ENCODE measurements at places on chromosomes 6 and 20. TPM values are rescaled to one million over a fixed set of nuclear protein-coding genes. Genes with fewer than 3 reads are reported as not detected.

AFDN gene
- total RNA-seq = 21.0 TPM

SLC29A1 gene
- total RNA-seq = 26.9 TPM

DNA sequence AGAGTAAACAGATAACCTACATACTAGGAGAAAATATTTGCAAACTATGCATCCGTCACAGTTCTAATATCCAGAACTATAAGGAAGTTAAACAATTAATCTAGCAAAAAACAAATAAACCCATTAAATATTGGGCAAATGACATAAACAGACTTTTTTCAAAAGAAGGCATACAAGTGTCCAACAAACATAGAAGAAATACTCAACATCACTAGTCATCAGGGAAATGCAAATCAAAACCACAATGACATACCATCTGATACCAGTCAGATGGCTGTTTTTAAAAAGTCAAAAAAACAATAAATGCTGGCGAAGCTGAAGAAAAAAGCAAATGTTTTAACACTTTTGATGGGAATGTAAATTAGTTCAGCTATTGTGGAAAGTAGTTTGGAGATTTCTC is 1117.7 kb upstream of the MAP3K7 start:
- H3K36me3 ChIP-seq = no peaks in the 10 kb centered on the region
- H3K4me3 ChIP-seq = no peak overlapping the region
- no peak overlapping the region for H3K27ac ChIP-seq
- DNase-seq = no peak
- no peaks in the 10 kb centered on the region for H3K27me3 ChIP-seq

GRCh38 chr6:24649691-24650090 is 3.7 kb upstream of the KIAA0319 start:
- no peak overlapping the region for H3K4me3 ChIP-seq
- H3K4me1 ChIP-seq = peaks cover 36% of the 10 kb centered on the region
- H3K36me3 ChIP-seq = peaks cover 39% of the 10 kb centered on the region
- DNase-seq = no peak
- H3K27me3 ChIP-seq = no peaks in the 10 kb centered on the region

DNA sequence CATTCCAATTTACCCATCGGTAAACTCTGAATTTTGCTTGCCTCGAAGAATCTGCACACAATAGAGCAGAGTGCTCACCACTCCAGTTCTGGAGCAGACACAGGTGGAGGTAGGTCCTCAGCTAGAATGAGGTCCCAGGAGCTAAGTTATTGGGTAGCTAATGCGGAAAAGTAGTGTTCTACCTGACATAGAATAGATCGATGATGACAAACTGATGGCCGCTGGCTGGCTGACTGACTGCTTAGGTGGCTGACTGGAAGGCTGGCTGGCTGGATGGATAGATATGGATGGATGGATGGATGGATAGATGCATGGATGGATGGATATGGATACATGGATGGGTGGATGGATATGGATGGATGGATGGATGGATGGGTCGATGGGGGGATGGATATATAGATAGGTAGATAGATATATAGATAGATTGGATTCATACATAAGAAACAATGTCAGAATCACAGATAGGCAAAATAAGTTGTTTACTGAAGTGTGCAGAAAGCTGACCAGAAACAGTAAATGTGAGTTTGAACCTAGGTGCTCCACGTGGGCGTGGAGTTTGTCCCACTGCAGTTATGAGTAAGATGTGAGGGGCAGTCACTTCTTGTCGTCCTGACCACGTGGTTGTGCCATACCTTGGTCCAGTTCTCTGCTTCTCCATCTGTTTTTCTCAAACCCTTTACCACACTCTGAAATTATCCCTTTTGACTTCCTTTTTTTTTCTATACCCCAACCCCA is 62.1 kb downstream of the TBXT start:
- no peak overlapping the region for H3K27ac ChIP-seq
- H3K4me3 ChIP-seq = no peak overlapping the region
- peaks cover 7% of the 10 kb centered on the region for H3K4me1 ChIP-seq

GRCh38 chr6:48057601-48058000 is 53.4 kb downstream of the PTCHD4 start:
- no peak for DNase-seq
- H3K27ac ChIP-seq = no peak overlapping the region
- H3K4me1 ChIP-seq = no peaks in the 10 kb centered on the region
- H3K36me3 ChIP-seq = no peaks in the 10 kb centered on the region
- no peaks in the 10 kb centered on the region for H3K27me3 ChIP-seq

DNA sequence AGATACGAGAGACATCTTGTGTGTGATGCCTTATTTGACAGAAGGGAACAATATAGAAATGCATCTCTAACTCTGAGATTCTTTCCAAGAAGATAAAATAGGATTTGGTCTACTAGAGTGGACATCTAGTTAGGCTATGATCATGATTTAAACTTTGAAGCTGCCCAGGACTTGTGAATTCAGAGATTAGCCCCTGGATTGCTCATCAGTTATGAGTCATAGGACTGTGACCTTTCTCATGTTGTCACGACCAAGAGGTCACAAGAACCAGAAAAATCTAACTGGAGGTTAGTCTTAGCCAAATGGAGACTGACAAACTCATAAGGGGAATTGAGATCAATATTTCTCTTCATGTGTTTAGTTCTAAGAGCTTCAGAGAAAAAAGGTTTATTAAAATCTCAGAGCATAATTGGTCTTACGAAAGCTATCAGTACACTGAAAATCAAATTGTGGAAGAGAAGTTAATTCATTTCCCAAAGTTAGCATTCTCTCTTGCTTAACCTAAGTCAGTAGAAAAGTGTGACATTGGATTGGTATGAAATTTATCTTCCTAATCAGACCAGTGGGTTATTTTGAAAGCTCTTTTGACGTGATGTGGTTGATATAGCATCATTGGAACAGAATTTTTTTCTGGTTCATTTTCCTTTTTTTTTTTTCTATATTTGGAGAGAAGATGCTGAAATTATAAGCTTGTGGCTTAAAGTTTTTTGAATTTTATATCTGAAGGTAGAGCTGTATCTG is 245.7 kb downstream of the RNF144B start:
- H3K27me3 ChIP-seq = no peaks in the 10 kb centered on the region
- H3K36me3 ChIP-seq = no peaks in the 10 kb centered on the region
- H3K4me1 ChIP-seq = no peaks in the 10 kb centered on the region
- H3K4me3 ChIP-seq = no peak overlapping the region

- H3K27me3 ChIP-seq = no peaks in the 10 kb centered on the region
- H3K27ac ChIP-seq = no peak overlapping the region
- no peak for DNase-seq
- no peaks in the 10 kb centered on the region for H3K36me3 ChIP-seq
Measured at GRCh38 chr6:154169193-154169847, 130.3 kb downstream of the OPRM1 start.

- H3K4me1 ChIP-seq = no peaks in the 10 kb centered on the region
- H3K4me3 ChIP-seq = no peak overlapping the region
- H3K36me3 ChIP-seq = no peaks in the 10 kb centered on the region
- DNase-seq = no peak
Measured at GRCh38 chr6:98640366-98640765, 194.0 kb upstream of the POU3F2 start.
